ENCODE measurements at places on chromosomes 1 and 21. TPM values are rescaled to one million over a fixed set of nuclear protein-coding genes. Genes with fewer than 3 reads are reported as not detected.

GRCh38 chr1:226761322-226761721 lies 22.2 kb upstream of the ITPKB start:
- no peak for DNase-seq

DNA sequence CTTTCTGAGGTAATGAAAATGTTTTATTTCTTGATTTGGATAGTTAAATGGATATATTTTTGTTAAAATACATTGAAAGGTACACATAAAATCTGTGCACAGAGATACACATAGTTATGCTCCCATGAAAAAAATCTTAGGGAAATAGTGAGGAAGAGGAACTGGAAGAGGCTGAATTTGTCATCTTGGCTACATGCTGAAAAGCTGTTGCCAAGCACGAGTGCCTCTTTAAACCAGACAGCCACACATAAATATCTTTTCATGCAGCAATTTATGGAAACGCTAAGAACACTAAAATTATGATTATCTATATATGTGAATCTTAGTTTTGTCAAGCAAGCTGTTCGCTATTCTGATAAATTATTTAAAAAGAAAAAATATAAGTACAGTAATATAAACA lies 12.8 kb upstream of the ADAR start:
- no peak for DNase-seq

Gene OR2AK2
- total RNA-seq, result not detected

- DNase-seq, result no peak
Measured at GRCh38 chr1:155321639-155322503, 1.2 kb downstream of the RUSC1 start.

Gene GLUL
- 1,802 TPM for total RNA-seq

Gene TNFRSF4
- 1.7 TPM for total RNA-seq

- no peak for DNase-seq
Measured at GRCh38 chr1:92820024-92820423, 11.8 kb upstream of the RPL5 start.

DNA sequence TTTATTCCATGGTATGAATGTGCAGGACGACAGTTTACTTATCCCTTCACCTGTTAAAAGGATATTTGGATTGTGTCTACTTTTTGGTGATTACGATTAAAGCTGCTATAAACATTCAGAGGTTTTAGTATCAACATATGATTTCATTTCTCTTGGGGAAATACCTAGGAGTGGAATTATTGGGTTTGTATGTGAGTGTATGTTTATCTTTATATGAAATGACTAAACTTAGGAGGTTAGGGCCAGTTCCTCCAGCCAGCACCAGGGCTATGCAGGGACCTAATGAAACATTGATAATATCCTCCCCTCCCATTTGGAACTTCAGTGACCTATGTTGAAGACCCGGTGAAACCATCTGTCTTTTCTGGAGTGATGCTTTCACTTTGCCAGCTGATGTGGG lies 13.8 kb downstream of the TMEM51 start:
- no peak for DNase-seq

Gene RGSL1
- total RNA-seq, result not detected

- DNase-seq, result no peak
Measured at GRCh38 chr1:177998696-177999631, 29.1 kb upstream of the SEC16B start.

DNA sequence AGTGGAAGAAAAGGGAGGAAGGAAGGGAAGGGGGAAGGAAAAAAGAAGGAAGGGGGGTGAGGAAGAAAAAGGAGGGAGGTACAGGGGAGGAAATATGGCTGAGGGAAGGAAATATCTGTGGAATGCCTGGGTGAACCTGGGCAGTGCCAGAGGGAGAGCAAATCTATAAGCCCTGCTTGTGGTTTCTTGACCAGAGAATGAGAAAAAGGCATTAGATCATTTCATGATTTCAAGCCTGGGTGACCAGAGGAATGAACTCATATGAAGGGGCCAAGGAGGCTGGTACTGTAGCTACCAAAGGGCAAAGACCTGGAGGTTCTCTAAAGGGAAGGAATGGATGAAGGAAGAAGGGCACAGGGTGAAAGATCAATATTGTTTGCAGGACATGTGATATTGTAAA lies 31.4 kb downstream of the GNG12 start:
- no peak for DNase-seq

DNA sequence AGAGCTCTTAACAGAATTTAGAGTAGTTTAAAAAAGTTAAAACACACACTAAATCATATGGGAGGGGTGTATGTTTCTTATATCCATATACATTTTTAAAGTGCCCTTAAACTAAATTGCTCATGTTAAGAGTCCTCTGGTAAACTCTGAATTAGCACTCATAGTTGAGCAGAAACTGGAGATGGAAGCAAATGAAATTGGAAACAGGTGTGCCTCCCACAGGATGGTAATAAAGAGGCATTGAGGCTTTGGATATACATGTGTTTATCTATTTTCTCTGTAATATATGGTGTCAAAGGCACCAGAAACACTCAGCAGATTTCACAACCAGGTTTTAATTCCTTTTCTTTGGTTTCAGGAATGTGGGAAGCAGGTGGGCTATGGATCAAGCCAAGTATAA lies 188.6 kb downstream of the HS2ST1 start:
- DNase-seq, result no peak

- DNase-seq, result no peak
Measured at GRCh38 chr1:220764757-220765156, 16.6 kb downstream of the MTARC2 start.

GRCh38 chr21:29616209-29616751 lies 317.6 kb downstream of the BACH1 start:
- no peak for DNase-seq

GRCh38 chr1:68270951-68271350 lies 38.6 kb upstream of the WLS start:
- DNase-seq, result no peak

DNA sequence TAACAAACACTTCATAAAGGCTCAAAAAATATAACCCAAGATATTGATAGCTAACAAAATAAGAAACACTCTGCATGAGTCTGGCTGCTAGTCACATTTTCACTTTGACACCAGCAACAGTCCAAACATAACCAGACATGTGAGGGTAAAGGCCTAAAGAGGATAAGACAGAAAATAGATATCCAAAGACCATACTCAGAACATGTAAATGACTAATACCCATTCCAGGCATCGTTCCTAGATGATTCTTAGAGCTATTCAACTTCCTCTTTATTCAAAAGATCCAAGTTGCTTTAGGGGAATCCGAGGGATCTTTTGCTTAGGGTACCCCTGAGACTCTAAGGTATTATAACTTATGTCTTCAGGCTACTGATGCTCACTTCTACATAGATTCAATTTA lies 5.1 kb downstream of the COL24A1 start:
- no peak for DNase-seq

GRCh38 chr1:91714867-91715381 lies 171.0 kb downstream of the TGFBR3 start:
- DNase-seq, result no peak

Gene ARHGEF2
- 198 TPM for total RNA-seq

GRCh38 chr1:3030663-3031381 lies 9.6 kb downstream of the ACTRT2 start:
- DNase-seq, result peak; percentile 61

DNA sequence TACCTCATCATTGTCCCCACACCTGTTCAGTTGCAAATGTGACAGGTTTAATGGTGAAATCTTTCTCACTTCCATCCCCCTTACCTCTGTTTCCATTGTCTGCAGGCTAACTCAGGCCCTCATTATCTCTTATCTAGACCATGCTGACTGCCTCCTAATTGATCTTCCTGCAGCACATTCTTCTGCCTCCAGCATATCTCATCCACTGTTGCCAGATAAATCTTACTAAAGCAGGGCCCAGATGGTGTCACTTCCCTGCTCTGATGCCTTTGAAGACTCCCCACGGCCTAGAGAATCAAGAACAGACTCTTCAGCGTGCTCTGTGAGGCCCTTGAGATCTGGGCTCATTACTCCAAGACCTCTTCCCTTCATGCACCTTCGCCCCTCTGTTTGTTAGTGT lies 230.1 kb downstream of the DUSP10 start:
- no peak for DNase-seq

- no peak for DNase-seq
Measured at GRCh38 chr1:116019653-116020253, 43.4 kb downstream of the SLC22A15 start.

Gene KRTAP12-1
- not detected for total RNA-seq

- DNase-seq, result no peak
Measured at GRCh38 chr1:101849356-101849755, 147.4 kb downstream of the OLFM3 start.

Gene HCRTR1
- not detected for total RNA-seq
